Endothelial cell of umbilical vein (primary cell): ENCODE measurements at places on chromosomes 11 and 22. TPM values are rescaled to one million over a fixed set of nuclear protein-coding genes. Genes with fewer than 3 reads are reported as not detected.

The FAM227A gene
- 0.49 and 0.58 TPM in 2 replicates for polyA plus RNA-seq

DNA sequence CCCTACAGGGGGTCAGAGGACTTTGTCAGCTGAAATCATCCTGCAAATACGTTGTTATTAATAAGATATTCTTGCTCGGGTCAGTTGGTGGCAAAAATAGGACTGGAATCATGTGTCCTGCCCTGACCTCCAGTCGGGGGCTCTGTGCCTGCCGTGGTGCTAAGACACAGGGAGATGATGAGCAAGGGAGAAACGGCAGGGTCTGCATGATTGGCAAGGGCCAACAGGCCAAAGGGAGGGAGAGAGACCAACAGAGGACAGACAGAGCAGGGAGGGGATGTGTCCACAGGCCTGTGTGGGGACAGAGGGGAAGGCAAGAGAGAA, 10.4 kb upstream of the TSKU start:
- DNase-seq = no peak

- peak; percentile 87 for DNase-seq
Measured at GRCh38 chr11:12288212-12288930, 89.0 kb upstream of the PARVA start.

The CD3E gene
- not detected in 2 replicates for polyA plus RNA-seq

- DNase-seq = peak; percentile 28
Measured at GRCh38 chr22:39622881-39623367, 52.4 kb downstream of the CACNA1I start.

DNA sequence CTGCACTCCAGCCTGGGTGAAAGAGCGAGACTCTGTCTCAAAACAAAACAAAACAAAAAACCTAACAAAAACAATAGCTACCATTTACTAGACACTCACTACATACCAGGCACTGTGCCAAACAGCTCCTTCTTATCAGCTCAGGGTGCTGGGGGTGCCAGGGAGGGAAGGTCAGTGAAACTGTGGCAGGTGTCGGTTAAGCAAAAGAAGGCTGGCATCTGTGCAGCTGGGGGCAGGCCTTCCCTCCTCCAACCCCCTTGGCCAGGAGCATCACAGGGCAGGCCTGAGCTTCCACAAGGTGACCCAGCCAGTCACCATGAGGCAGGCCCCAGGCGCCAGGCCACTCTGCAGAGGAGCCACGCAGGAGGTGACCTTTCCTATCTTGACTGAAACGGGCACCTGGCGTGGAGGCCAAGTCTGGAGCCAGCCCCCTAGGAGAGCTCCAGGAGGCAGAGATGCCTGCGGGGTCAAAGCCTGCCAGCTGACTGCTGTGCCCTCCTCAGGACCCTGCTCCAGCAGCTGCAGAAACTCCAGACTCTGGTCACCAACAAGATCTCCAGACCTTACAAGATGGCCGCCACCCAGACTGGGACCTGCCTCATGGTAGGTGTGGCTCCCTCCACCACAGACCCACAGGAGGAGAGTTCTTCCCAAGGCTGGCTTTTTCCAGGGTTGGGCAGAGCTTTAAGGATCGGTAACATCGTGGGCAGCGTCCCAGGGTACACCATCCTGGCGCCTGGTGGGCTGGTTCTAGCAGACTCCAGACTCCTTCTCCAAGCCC, 31.3 kb upstream of the DGKZ start:
- DNase-seq = no peak

DNA sequence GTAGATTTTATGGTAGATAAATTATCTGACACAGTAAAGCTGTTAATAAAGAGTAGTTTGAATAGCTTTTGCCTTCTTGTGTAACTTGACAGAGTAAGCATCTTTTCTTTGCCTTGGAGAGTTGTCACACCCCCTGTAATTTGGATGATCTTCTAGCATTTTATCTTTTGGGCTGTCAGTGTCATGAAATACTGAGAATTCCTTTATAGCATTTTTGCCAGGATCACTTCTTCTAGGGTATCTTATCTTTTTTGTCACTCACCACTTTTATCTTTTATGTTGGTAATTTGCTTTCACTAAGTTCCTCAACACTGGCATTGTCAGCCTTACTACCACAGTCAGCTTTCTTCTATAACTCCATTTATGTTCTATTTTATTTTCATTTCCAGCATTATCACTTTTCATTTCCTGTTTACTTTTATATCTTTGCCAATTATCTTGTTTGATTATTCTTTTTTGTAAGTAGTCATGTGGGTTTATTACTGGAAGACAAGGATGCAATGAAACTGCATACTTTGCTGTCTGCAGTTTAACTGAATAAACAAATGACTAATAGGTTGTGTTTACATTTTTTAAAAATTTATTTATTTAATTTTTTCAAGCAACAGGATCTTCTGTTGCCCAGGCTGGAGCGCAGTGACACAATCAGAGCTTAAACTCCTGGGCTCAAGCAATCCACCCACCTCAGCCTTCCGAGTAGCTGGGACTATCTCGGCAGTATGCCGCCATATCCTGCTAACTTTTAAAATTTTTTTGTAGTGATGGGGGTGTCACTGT, 28.1 kb upstream of the ACAT1 start:
- no peak for DNase-seq

DNA sequence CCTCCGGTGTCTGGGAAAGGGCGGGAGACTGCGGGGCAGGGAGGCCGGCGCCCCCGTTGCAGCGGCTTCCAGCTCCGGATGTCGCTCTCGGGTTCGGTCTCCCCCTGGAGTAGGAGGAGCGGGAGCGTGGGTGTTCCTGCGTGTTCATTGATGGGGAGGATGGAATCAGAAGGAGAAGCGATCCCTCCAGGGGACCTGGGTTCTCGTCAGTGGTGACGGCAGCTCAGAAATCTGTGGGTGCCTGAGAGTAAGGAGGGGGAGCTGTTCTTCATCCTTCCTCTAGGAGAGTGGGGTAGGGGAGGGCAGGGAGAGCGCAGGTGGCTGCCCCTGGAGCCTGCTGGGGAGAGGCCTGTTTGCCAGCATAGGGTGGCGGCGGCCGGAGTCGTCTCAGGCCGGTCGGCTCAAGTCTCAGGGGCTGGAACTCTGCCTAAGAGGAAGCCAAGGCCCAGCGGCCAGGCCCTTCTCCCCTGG, 1.1 kb downstream of the UBASH3B start:
- peak; percentile 59 for DNase-seq
